ENCODE measurements at places on chromosomes 11 and 22.

GRCh38 chr22:44666207-44666585 lies 35.8 kb upstream of the PRR5 start:
- DNase-seq: no peak

- DNase-seq: no peak
Observed at GRCh38 chr11:87871056-87871455, 304.2 kb downstream of the RAB38 start.

- no peak for DNase-seq
Observed at GRCh38 chr11:113334183-113334582, 19.8 kb downstream of the TTC12 start.

DNA sequence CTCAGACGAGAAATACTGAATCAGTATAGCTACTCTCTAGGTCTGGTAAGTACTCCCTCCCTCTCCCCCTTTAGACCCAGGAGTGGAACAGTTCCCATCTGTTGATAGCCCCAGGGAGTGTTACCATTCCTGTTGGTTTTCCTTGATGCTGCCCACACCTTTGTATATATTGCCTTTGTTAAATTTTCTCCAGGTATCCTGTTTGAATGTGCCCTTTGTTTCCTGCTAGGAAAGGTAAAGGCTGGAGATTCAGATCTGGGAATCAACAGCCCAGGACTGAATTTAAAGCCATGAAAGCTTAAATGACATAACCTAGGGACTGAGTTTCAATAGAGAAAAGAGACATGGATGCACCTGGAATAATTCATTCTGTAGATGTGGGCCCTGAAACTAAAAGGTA lies 68.3 kb downstream of the CCDC83 start:
- DNase-seq: no peak

DNA sequence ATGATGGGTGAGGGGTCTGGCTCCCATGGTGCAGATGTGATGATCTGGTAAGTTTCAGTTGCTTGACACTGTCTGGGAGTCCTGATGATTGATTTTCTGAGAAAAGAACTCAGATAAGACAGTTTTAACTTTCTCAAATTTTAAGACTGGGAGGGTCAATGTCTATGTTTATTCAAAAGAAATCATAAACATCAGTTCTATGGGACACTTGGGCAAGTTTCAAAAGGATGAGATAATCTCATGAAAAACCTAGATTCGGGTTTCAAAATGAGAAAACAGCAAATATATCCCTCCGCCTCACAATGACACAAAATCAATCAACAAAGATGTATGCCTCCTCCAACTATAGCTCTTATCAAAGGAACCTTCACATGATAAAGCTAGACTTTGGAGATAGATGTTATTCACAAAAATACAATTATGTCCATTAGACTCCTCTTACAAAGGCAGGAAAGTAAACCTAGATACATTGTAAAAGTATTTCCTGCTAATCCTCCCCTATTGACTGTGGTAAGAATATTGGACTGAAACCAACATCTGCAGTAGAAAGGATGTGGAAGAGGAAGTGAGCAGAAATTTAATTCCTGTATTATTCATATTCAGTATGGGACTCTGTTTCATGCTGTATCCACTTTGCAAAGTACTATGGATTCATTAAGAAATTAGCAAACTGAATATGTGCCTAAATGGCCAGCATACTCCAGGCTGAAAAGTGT lies 21.6 kb downstream of the SVIP start:
- no peak for DNase-seq

DNA sequence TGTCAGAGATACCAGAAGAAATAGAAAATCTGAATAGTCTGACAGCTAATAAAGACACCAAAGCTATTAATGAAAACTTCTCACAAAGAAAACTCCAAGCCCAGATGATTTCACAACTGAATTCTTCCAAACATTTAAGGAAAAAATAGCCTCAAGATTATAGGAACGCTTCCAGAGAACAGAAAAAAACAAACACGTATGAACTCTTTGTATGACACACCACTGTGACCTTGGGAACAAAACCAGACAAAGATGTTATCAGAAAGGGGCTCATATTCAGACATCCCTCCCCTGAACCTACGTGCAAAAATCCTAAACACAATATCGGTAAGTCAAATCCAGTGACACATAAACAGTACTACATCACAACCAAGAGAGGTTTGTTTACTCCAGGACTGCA lies 23.5 kb downstream of the CERK start:
- no peak for DNase-seq

GRCh38 chr11:32297611-32298011 lies 137.7 kb downstream of the WT1 start:
- no peak for DNase-seq

DNA sequence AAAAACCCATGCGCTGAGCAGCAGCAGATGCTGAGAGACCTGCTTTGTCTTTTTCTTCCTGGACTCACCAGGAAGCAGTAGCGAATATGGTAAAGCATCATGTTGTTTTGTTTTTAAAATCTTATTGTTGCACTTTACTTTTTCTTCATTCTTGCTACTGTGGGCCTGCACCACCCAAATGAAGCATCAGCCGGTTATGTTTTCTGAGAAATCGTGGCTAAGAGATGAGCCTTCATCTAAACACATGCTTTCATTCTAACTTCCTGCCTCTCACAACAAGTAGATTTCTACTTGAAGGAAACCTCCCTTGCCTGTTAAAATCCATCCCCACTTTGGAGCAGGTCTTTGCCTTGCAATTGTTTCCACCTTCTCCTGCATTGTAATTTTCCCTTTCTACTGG lies 1025.9 kb downstream of the NTM start:
- DNase-seq: no peak

GRCh38 chr11:126607374-126607773 lies 251.9 kb downstream of the ST3GAL4 start:
- DNase-seq: peak; percentile 86

DNA sequence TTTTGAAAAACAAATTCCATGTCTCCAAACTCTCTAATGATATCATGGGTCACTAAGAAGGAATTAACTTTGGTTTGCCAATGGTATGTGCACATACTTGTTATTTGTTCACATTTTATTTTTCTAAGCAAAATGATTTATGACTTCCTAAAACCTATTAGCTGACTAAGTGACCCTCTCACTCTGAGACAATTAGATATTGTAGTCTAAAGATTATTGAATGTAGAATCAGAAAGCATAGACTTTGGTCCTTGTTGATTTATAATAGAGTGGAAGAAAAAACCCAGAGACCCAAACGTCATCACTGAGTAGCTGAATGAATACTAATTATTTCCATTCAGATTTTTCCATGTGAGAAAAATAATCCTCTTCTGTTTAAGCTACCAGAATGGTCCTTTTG lies 243.5 kb upstream of the ANO3 start:
- DNase-seq: no peak

DNA sequence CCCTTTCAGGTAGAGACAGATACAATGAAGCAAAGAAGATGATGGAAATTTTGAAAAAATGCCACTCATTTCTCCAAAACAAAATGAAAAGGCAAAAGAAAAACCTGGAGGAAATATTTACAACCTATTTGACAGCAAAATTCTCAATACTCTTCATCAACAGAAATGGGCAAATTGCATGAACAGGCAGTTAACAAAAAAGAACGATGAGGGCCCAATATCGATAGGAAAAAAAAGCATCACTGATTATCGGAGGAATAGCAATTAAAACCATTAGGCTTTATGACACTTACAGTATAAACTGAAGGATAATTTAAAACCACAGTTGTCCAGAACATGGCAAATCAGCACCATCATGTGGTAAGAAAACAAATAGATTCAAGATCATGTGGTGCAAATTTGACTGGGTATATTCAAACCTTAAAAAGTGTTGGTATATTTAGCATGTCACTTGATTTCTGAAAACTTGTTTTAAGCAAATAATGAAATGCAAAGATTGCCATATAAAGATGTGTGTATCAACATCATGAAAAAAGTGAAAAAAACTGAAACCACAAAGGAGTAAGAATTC lies 222.9 kb downstream of the BRD1 start:
- no peak for DNase-seq

GRCh38 chr11:122578171-122578825 lies 77.2 kb upstream of the UBASH3B start:
- DNase-seq: no peak

GRCh38 chr11:115572551-115572950 lies 68.3 kb upstream of the CADM1 start:
- no peak for DNase-seq

DNA sequence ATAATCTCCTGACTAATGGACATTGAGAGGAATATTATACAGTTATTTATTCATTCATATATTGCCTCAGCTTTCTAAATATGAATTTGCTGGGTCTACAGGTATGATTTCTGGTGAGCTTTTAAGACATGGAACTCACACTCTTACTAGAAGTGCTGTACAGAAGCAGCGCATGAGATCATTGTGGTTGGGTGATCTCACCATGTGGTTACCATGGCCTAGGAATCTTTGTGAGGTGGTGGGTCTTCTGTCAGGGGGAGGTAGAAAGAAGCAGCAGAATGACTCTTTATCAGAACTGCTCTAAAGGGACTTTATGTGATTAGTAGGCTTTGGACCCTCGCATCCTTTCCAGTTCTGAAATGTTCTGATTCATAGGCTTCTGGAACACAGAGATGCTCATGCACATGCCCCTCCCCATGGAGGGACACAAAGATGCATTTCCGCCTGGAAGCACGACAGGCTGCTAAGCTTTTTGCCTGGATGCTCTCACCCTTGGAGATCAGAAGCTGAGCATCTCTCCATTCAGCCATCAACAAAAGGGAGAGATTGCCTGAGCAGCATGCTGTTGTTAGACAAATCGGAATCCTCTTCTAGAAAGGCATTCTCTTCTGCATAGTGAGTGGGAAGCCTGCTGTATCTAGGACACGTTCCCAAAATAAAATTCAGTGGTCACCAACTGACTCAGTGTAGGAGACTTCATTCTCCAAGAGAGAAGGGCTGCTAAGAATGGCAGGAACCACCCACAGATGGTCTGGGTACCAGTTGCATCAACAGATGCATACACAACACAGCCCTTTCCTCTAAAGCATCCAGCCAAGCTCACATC lies 51.3 kb downstream of the KIRREL3 start:
- DNase-seq: no peak

DNA sequence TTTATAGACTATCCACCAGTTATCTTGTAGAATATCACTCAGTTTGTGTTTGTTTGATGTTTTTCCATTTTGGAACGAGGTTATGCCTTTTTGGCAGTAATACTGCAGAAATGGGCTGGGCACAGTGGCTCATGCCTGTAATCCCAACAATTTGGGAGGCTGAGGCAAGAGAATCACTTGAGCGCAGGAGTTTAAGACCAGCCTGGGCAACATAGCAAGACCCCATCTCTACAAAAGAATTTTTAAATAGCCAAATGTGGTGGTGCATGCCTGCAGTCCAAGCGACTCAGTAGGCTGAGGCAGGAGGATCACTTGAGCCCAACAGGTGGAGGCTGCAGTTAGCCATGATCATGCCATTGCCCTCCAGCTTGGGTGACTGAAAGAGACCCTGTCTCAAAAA lies 22.8 kb upstream of the B4GALNT4 start:
- no peak for DNase-seq

- no peak for DNase-seq
Observed at GRCh38 chr11:72475381-72475780, 41.0 kb upstream of the CLPB start.

- DNase-seq: peak; percentile 18
Observed at GRCh38 chr11:71843858-71844257, 10.9 kb downstream of the DEFB108B start.

GRCh38 chr11:31955838-31956237 lies 135.0 kb upstream of the RCN1 start:
- no peak for DNase-seq

DNA sequence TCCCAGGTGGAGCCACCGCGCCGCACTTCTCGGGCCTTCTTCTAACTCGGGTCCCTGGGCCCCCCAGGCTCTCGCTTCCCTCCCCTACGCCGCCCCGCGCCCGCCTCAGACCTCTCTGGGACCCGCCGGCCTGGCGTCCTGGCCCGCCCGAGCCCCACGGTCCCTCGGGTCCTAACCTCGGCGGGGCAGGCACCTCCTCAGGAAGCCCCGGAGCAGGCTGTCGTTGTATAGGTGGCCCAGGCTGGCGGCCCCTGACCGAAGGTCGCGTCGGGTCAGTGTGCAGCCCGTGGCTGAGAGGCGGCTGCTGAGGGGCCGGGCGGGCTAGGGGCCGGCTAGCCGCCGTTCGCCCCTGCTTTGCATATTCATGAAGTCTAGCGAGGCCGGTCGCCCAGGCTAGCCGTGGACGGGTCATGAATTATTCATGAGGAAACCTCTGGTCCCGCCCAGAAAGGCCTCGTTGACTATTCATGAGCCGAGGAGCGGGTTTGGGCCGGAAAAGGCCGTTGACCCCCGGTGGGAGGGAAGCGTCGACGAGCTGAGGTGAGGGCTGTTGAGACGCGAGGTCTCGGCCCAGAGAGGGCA lies at the start of gene HORMAD2:
HORMAD2 (plus strand) TSS at position 513 of the 582 bp plus-strand sequence. CDS start 13,489 bp downstream, outside the sequence.
- peak; percentile 91 for DNase-seq

DNA sequence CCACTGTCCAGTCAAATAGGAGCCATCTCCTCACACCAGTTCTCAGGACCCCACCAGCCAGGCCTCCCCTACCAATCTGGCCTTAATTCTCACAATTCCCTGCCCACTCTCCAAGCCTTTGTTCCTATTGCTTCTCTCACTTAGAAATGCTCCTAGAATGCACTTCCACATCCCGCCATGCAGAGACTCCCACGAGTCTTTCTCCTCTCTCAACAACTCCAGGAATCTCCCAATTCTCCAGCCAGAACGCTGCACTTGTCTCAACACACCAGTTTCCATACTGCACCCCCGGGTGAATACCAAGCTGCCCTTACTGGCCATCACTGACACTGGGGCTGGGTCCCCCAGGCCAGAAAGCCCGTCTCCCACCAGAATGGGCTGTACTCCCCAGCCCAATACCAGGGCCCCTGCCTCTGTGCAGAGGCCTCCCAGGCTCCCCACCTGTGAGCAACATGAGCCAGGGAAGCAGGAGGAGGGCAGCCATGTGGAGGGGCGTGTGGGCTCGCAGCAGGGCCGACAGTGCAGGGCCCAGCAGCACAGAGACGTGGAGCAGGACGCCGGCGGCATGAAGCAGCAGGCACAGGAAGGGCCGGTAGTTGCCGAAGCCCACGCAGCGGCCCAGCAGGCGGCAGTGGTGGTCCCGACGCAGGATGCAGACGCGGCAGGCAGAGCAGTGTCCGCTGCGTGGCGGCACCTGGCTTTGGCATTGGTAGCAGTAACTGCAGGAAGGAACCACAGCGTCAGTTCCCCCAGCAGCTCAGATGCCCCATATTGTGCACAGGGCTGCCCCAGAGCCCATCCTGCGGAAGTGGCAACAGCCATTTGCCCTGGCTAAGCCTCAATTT lies 2.4 kb downstream of the ZDHHC24 start:
- DNase-seq: peak; percentile 80
